ENCODE measurements at places on chromosomes 12 and 14.
A peak's percentile ranks its signal among the peaks of the same experiment; 100 is the strongest.

GRCh38 chr14:51341338-51341737 is 101.3 kb downstream of the TMX1 start:
- no peak for DNase-seq

- DNase-seq = no peak
Observed at GRCh38 chr14:80762641-80763228, 178.8 kb downstream of the CEP128 start.

- DNase-seq = no peak
Observed at GRCh38 chr12:123840765-123841425, 78.8 kb downstream of the DNAH10 start.

DNA sequence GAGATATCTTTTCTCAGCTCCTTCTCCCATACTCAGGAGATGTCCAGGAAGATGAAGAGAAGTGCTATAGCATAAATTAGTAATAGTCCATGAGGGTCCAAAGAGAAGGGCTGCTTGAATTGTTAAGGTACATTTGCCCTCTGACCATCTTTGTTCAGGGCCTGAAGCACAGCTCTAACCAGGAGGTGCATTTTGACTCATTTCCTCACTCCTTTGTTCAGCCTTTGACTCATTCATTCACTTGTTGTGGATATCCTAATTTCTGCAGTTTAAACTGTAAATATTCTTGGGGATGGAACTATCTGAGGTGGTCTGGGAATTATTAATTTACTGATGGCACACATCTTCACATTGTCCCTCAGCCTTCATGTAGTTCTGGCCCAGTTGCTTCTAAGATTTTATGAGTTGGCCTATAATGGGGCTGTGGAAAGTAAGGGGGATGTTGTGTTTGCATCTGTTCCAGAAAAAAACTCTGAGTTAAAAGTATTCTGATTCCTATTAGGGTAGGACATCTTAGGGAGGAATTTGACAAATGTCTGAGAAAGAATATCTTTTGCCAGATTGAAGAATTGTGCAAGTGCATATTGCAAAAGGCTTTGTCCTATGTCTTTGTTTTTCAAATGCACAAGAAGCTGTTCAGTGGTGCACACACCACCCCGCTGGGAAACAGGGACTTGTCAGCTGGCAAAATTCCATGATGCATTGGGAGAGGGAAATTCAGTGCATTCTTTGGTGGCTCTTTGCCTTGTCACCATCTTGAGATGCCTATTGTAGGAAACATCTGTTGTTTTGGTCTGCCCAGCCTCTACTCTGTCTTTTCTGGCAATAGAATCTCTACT is 22.1 kb downstream of the SMOC1 start:
- DNase-seq = no peak

- no peak for DNase-seq
Observed at GRCh38 chr12:76883151-76883550, 4.3 kb upstream of the CSRP2 start.

- DNase-seq = no peak
Observed at GRCh38 chr12:58995666-58996363, 75.5 kb upstream of the LRIG3 start.

DNA sequence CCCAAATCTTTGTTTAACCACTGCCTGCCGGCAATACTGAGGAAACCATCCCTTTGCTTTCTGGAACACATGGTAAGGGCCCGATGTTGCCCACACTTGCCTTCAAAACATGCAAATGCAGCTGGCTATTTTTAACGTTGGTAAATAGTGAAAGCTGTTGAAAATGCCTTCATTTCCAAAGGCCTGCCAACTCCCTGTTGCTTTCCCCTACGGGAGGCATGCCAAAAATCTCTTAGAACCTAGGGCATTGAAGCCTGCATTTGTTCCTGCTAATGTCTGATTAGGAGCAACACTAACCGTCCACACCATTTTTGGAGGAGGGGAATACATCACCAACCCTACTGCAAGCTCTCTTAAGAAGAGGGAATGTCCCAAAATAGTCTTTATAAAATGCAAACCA is 152.6 kb upstream of the NOS1 start:
- DNase-seq = no peak

- DNase-seq = no peak
Observed at GRCh38 chr14:92781350-92781749, 12.8 kb upstream of the GOLGA5 start.

DNA sequence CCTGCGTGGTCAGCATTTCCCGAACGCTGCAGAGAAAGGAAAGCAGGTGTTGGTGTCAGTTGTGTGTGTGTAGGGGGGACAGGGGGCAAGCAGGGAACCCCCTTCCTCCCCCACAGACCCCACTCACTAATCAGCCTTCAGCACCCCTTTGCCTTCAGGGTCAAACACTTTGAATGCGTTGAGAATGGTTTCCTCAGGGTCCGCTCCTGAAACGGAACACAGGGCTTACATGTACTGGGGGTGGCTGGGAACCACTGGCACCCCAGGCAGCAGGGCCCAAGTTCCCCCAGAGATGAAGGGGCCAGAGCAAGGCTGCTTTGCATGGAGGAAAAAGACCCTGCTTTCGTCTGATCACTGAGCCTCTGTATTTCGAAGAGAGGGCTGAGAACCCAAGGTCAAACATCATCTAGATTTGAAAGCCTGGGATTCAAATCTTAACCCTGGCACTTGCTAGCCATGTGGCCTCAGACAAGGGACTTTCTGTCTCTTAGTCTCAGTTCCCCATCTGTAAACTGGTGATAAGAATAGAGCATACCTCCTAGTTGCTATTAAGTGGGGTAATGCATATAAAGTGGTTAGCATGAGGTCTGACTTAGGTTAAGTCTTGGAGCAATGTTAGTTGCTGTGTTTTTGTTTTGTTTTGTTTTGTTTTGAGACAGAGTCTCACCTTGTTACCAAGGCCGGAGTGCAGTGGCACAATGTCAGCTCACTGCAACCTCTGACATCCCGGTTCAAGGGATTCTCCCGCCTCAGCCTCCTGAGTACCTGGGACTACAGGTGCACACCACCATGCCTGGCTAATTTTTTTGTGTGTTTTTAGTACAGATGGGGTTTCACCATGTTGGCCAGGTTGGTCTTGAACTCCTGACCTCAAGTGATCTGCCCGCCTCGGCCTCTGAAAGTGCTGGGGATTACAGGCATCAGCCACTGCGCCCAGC is 7.0 kb downstream of the MYL2 start:
- DNase-seq = peak; percentile 82

GRCh38 chr12:8482571-8483061 is 26.9 kb downstream of the CLEC6A start:
- DNase-seq = no peak

DNA sequence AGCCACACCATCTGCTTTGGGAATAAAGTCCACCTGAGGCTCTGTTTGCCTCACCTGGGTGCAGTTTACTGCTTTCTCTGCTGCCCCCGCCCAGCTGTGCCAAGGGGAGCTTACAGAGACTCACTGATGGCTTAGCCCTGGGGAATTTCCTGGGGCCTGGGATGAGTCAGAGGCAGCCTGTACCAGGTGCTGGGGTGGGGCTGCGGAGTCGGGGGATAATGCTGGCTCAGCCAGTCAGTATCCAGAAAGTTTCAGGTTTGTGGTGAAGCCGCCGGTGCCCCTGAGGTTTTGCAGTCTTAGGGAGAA is 22.3 kb downstream of the PLEKHG3 start:
- DNase-seq = no peak

GRCh38 chr14:87044807-87045206 is 948.2 kb downstream of the GALC start:
- DNase-seq = no peak

GRCh38 chr14:104345621-104346462 is 207.5 kb downstream of the KIF26A start:
- DNase-seq = no peak

- no peak for DNase-seq
Observed at GRCh38 chr14:48568688-48569087, 893.3 kb upstream of the MDGA2 start.

DNA sequence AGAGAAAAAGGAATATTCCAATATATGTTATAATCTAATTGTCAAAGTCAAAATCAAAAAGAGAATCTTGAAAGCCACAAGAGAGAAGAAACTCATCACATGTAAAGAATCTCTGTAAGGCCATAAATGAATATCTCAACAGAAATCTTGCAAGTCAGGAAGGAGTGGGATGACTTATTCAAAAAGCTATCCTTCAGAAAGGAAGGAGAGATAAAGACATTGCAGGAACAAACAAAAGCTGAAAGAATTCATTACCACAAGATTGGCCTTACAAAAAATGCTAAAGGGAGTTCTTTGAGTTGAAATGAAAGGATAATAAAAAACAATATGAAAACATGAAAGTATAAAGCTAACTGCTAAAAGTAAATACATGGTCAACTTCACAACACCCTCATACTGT is 286.8 kb downstream of the LRIG3 start:
- no peak for DNase-seq

DNA sequence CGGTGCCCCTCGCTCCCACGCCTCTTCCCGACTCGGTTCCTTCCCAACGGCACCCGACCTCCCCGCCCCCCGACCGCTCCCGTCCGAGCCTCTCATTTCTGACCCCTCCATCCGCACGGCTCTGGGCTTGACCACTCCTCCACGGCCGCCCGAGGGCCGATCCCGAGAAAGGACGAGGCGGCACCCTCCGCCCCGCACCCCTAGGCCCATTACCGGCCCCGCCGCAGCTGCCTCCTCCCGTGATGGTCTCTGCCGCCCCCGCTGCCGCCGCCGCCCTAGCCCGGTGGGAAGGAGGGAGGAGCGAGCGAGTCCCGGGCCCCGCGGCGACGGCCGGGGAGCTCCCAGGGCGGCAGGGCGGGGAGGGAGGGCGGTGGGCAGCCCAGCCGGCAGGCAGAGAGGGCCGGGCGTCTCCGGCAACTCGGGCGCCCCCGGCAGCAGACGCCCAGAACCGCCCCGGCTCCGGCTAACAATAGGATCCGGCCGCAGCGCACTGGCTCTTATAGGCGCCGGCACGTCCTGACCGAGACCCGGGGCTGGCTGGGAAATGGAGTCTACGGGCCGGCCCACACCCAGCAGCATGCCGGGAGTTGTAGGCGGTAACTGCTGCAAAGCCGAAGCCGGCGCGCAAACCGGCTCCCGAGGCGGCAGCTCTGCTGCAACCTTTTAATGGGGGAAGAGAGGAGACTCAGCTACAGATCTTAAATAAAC is at the start of gene CSRNP2:
TSS of gene CSRNP2 (minus strand) at position 471 of the 708 bp plus-strand sequence. CDS start 7,035 bp downstream, outside the sequence.
- peak; percentile 91 for DNase-seq

- no peak for DNase-seq
Observed at GRCh38 chr12:91177381-91177780, 5.2 kb downstream of the DCN start.

DNA sequence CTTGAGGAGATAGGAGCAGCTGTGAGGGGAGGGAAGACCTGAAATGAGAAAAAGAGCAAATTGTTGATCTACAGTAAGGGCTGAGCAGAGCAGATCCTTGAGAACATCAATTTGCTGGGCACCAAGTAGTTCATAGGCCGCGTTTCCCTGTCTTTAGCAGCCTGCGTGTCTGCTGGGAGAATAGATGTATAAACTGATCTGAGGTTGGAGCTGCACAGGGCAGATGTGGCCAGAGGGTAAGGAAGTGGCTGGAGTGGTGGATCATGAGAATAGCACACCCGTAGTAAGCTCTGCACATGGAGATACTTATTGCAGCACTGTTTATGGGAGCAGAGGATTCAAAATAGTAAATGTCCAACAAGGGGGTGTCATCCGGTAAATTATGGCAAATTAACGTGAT is 44.4 kb downstream of the NTF3 start:
- no peak for DNase-seq

GRCh38 chr12:53956914-53957536 is 2.3 kb downstream of the HOXC12 start:
- DNase-seq = no peak

- DNase-seq = no peak
Observed at GRCh38 chr12:25382311-25383106, 131.8 kb upstream of the KRAS start.

- peak; percentile 64 for DNase-seq
Observed at GRCh38 chr12:108930155-108930554, 50.3 kb downstream of the DAO start.

- peak; percentile 96 for DNase-seq
Observed at GRCh38 chr14:69183735-69184134, 7.6 kb upstream of the EXD2 start.

- no peak for DNase-seq
Observed at GRCh38 chr12:81517296-81517695, 241.9 kb downstream of the PPFIA2 start.

DNA sequence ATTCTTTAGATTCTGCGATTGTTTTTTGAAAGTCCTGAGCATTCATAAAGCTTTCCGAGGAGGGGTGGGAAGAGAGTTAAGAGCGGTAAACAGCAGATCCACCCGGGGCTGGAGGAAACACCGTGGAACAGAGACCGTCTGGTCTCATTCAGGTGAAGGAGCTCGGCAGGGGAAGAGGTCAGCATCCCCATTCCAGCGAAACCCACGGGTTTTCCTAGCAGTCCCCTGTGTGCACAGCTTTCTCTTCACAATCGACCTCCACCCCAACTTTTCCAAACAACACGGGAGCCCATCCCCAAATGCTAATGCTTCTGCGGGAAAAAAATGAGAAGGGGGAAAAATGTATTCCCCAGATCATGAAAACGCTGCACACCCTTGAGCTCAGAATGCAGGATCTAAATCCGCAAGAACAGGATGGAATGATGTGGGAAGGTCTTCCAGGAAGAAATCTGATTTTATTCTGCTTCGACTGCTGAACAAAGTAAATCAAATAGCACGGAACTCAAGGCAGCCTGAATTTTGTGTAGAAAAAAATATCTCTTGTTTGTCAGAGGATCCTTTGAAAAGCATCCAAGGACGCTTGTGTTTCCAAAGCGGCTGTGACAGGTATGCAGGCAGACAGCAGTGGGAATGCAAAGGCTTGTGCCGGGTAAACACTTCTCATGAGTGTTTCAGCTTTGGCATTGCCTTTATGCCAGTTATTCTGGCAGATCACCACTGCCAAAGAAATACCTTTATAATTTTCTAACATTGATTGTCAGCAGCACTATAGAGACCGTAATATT is 128.8 kb downstream of the NDUFA12 start:
- DNase-seq = no peak

GRCh38 chr14:52575858-52576257 is 23.2 kb downstream of the GPR137C start:
- DNase-seq = no peak

- DNase-seq = no peak
Observed at GRCh38 chr14:67529947-67530935, 2.8 kb upstream of the PLEKHH1 start.

GRCh38 chr14:102778338-102779083 is 1.3 kb downstream of the TRAF3 start:
- DNase-seq = no peak

DNA sequence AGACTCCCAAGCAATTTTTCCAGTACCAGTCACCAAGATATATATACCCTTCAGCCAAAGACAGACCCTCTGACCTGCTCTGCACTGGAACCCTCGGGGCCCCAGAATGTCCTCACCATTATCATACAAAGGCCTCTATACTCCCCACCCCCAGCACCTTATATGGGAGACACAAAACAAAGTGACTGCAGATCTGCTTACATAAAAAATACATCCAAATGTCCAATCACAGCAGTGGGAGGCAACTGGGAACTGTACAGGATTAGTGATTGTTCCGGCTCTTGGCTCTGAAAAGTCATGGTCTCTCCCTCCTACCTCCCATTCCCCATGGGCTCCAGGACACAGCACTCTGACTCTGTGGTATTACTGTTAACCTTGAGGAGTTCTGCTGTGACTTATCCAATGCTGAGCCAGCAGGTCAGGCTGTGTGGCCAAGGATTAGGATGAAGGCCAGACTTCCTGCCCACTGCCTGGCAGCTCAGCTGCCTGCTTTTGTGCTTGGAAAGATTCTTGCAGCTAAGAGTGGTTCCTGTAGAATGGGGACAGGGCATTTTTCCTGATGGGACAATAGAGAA is 13.7 kb downstream of the OXA1L start:
- DNase-seq = no peak

All from MV-4-11 (cell line).